Kidney tubule cell (primary cell): ENCODE measurements at places on chromosomes 7 and 10.

DNA sequence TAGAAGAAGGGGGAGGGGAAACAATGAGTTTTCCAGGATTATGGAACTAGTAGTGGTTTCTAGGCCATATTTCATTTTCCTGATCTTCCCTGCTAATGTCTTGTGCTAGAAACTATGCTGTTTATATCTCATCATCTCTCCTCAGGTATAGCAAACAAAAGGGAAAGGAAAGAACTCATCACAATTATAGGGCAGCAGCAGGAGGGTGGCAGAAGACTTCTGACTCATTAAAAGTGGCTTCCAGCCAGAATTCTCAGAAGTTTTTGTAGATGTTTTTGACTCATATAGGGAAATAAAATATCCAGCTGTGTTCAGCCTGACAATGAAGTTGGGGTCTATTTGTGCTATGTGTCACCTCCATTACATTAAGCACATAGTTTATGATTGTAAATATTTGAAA is 6.5 kb downstream of the AHR start:
- DNase-seq, result peak; percentile 94

- no peak for DNase-seq
Measured at GRCh38 chr7:14934839-14935238, 32.3 kb upstream of the DGKB start.

DNA sequence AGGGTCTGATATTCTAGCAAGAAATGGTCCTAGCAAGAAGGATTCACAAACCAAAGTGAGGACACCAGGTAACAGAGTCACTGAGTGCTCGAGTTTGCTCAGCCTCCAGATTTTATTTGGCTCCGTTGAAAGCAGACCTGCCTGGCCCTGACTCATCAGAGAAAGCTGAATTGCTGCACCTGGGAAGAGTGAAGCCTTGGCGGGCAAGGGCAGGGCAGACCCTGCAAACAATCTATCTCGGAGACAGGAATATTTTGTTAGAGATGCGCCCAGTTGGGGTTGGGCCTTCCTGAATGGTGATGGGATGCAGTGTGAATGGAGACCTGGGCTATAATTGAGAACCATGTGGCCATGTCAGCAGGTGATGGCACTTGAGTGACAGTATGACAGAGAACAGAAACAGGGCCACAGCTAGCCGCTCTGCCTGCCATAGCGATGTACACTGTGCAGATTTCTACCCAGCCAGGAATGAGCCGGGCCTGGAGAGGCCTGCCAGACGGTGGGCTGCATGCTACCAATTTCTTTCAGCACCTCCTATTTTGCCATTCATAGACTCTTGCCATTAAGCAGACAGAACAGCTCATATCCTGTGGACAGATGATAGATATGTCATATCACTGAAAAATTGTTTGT is 744.2 kb downstream of the LRMDA start:
- no peak for DNase-seq

- no peak for DNase-seq
Measured at GRCh38 chr7:77416621-77417371, 647 bp upstream of the GSAP start.

DNA sequence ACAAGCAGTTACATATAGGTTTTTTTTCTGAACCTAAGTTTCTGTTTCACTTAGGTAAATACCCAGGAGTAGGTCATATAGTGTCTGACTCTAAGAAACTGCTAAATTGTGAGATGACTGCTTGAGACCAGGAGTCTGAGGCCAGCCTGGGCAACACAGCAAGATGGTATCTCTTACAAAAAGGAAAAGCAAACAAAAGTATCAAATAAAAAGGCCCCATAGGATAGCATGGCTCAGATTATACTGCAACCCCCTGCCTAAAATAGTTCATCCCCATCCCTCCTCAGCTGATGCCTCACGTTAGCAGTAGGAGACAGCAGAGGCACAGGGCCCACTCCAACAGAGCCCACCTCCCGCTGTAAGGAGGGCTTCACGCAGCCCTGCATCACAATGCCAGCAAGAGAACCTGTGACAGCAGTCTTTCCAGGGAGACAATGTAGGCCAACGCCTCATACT is 90.3 kb downstream of the SRPK2 start:
- DNase-seq, result no peak

DNA sequence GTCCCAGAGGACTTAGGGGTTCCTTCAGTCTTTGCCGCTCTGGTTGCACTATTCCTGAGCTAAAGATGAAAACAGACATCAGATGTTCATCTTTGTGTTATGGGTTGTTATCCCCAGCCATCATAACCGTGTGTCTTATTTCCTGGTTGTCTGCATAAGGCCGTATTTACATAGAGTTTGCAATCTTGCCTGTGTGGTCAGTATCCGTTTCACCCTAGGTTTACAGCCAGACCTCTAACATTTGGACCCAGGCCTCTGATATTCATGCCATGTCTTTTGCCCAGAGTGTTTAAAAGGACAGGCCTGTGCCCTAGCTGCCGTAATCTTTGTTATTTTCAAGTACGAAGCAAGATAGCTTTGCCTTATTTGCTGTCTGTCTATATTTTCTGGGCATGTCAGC is 26.6 kb downstream of the LRRC4 start:
- DNase-seq, result no peak

GRCh38 chr10:112249722-112250121 is 33.5 kb upstream of the TECTB start:
- no peak for DNase-seq

GRCh38 chr10:99484626-99485581 is 47.8 kb upstream of the NKX2-3 start:
- peak; percentile 9 for DNase-seq

- no peak for DNase-seq
Measured at GRCh38 chr10:21180604-21181003, 283.5 kb upstream of the NEBL start.

DNA sequence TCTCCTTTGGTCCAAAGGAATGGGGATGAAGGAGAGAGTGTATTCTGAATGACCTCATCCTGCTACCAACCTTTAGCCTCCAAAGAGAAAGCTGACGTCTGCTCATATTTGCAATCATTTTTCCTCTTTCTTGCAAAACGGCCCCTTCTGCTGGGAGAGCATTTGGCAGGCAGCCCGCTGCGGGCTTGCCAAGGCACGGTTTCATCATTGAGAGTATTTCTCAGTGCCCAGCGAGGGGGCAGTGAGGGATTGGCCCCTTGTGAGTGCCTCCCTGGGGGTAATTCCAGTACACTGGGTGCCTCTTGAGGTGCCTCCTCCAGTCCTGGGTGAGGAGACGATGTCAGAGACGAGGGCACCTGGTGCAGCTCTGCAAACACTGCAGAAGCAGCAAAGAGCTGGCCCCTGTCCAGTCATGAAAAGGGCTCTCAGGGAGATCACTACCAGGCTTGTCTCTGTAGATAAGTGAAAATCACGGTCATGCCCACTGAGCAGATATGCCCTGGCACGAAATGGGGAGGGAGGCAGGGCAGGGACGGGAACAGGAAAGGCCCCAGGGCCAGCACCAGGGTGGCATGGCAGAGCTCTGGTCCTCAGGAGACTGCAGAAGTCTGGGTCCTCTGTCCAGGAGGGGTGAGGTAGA is 48.7 kb upstream of the SHH start:
- DNase-seq, result peak; percentile 74
